Activated naive CD8-positive, alpha-beta T cell treated with anti-CD3 and anti-CD28 coated beads, Interleukin-2, amount 10 ng/mL, durations not matched to agents 7 days and 5 days (primary cell): ENCODE measurements at places on chromosomes 7 and 10. TPM values are rescaled to one million over a fixed set of nuclear protein-coding genes. Genes with fewer than 3 reads are reported as not detected.

DNA sequence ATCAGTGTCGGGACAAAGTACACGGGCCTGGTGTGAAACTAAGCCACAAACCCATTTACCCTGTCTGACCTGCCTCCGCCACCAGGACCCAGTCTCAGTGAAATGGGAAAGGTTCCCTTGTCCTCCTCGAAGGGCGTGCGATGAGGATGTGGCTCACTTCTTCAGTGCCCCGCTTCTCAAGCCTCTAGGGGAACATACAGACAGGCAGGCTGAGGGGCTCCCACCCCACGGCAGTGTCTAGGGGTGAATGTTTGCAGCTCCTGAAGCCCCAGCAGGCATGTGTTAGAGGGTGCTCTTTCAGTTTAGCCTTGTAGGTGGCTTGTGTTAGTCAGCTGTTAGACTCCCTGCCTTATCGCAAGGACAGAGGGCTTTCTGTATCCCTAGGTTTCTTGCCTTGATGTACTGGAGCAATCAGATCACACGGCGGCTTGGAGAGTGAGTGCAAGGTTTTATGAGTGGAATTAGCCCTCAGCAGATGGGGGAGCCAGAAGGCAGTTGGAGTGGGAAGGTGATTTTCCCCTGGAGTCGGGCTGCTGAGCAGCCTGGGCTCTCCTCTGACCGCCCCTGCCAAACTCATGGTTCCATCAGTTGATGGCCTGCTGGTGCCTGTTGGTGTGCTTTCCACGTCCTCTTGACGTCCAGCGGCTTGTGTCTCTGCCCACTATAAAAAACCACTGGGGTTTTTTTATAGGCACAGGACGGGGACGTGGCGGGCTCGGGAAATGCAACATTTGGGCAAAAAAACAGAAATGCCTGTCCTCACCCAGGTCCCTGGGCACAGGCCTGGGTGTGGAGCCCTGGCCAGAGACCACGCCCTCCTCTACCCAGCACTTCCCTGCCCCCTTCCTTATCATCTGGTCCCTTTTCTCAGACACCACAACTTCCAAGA is 759 bp downstream of the NUDT1 start:
- H3K4me3 ChIP-seq: peak overlapping the region; percentile 99
- H3K27ac ChIP-seq: peak overlapping the region; percentile 94
- H3K36me3 ChIP-seq: peaks cover 14% of the 10 kb centered on the region
- no peaks in the 10 kb centered on the region for H3K27me3 ChIP-seq

DNA sequence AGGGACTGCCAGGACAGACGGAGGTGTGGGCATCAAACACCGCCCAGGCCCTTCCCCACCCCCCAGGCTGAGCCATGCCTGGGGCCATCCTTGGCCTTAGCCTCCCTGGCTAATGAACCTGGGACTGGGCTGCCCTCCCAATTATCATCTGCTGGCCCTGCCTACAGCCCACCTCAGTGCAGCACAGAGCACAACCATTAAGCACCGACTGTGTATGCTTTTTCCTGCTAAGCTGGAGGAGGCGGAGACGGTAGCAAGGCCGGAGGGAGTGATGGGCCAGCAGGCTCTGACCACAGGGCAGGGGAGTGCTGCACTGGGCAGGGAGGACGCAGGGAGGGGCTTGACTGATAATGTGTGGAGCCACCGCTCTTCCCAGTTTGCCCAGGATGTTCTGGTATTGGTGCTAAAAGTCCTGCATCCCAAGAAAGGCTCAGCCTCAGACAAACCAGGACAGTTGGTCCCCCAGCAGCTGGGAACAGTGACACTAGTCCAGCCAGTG is 72.0 kb downstream of the C10orf143 start:
- peaks cover 13% of the 10 kb centered on the region for H3K27me3 ChIP-seq
- no peak for DNase-seq
- H3K4me3 ChIP-seq: no peak overlapping the region
- no peak overlapping the region for H3K27ac ChIP-seq

DNA sequence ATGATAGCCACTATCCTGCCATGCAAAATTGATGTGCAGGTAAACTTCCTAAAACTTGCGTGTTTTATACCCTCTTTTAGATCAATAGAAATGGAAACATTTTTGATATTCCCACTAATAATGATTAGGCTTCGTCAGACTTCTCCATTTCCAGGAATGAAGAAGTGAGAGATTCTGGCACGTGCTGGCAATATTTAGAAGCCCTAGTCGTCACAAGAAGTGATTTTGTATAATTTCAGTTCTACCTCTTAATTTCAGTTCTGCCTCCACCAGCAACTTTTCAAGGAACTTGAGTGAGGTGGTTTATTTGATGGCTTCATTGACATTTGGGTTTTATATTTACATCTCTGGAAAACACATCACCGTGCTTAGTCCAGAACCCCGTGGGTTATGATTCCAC is 61.9 kb downstream of the MRC1 start:
- H3K27ac ChIP-seq: no peak overlapping the region
- peaks cover 4% of the 10 kb centered on the region for H3K27me3 ChIP-seq
- no peak for DNase-seq
- no peaks in the 10 kb centered on the region for H3K36me3 ChIP-seq
- no peak overlapping the region for H3K4me3 ChIP-seq
- H3K4me1 ChIP-seq: no peaks in the 10 kb centered on the region

GRCh38 chr10:110737886-110738634 is 93.9 kb downstream of the RBM20 start:
- H3K4me1 ChIP-seq: peaks cover 25% of the 10 kb centered on the region
- H3K36me3 ChIP-seq: peaks cover 2% of the 10 kb centered on the region
- H3K27me3 ChIP-seq: peaks cover 21% of the 10 kb centered on the region
- no peak overlapping the region for H3K4me3 ChIP-seq

DNA sequence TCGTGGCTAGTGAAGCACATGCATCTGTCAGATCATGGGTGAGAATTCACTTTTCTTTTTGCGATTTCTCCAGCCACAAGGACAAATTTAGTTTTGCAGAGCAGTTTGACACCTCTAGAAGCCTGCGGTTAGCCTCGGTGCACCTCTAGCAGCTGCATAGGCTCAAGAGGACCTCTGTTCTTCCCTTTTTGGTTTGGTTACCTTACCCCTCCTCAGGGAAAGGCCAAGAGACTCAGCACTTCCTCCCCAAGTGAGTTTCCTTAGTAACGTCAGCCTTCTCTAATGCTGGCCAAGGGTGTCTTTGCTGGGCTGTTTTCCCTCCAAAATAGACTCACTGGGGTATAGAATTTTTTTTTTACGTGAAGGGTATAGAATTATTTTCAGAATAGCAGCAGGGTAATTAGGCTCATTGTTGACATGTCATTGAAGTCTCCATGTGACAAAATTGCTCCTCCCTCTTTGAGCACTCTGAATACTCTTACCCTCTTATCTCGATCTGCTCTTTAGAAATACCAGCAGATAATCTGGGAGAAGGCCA is 97.8 kb downstream of the AUTS2 start:
- H3K27ac ChIP-seq: peak overlapping the region; percentile 40
- peaks cover 4% of the 10 kb centered on the region for H3K27me3 ChIP-seq
- H3K4me3 ChIP-seq: peak overlapping the region; percentile 31
- no peaks in the 10 kb centered on the region for H3K36me3 ChIP-seq
- no peak for DNase-seq

- peaks cover 64% of the 10 kb centered on the region for H3K36me3 ChIP-seq
- H3K27ac ChIP-seq: no peak overlapping the region
- no peaks in the 10 kb centered on the region for H3K27me3 ChIP-seq
- H3K4me3 ChIP-seq: no peak overlapping the region
Measured at GRCh38 chr7:127713758-127714157, 61.8 kb downstream of the SND1 start.

GRCh38 chr10:104332243-104333031 is 5.8 kb downstream of the ITPRIP start:
- no peak for DNase-seq
- H3K36me3 ChIP-seq: peaks cover 9% of the 10 kb centered on the region
- peak overlapping the region; percentile 53 for H3K4me3 ChIP-seq
- H3K4me1 ChIP-seq: peaks cover 68% of the 10 kb centered on the region
- no peaks in the 10 kb centered on the region for H3K27me3 ChIP-seq

- H3K4me1 ChIP-seq: peaks cover 15% of the 10 kb centered on the region
- H3K27ac ChIP-seq: peak overlapping the region; percentile 95
- H3K27me3 ChIP-seq: no peaks in the 10 kb centered on the region
- DNase-seq: peak; percentile 87
- H3K4me3 ChIP-seq: peak overlapping the region; percentile 86
Measured at GRCh38 chr7:5396999-5397663, 26.5 kb downstream of the TNRC18 start.

GRCh38 chr10:90746829-90747228 is 111.0 kb downstream of the HTR7 start:
- no peaks in the 10 kb centered on the region for H3K36me3 ChIP-seq
- peaks cover 22% of the 10 kb centered on the region for H3K27me3 ChIP-seq
- no peak overlapping the region for H3K4me3 ChIP-seq
- no peak overlapping the region for H3K27ac ChIP-seq

GRCh38 chr10:7040681-7041080 is 370.2 kb downstream of the SFMBT2 start:
- peaks cover 28% of the 10 kb centered on the region for H3K4me1 ChIP-seq
- H3K4me3 ChIP-seq: no peak overlapping the region
- H3K36me3 ChIP-seq: peaks cover 4% of the 10 kb centered on the region
- DNase-seq: no peak
- H3K27me3 ChIP-seq: peaks cover 12% of the 10 kb centered on the region

DNA sequence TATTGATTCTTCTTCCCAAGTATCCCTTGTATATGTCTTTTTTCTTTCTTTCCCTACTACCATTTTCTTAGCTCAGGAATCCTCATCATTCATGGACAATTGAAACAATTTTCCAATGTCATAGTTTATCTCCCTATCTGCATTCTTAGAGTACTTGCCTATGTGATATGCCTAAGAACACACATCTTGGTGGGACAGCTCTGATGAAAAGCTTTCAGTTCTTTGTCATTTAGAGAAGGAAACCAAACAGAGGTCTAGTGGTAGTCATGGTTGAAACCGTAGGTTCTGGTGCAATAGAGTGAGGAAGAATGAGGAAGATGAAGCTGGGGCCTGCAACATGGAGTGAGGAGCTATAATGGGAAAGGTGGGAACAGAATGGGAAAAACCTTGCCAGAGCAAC is 28.2 kb downstream of the TDRD1 start:
- H3K4me1 ChIP-seq: no peaks in the 10 kb centered on the region
- H3K27ac ChIP-seq: no peak overlapping the region
- no peak overlapping the region for H3K4me3 ChIP-seq
- DNase-seq: no peak
- H3K27me3 ChIP-seq: peaks cover 37% of the 10 kb centered on the region
- no peaks in the 10 kb centered on the region for H3K36me3 ChIP-seq

- no peaks in the 10 kb centered on the region for H3K27me3 ChIP-seq
- H3K4me3 ChIP-seq: no peak overlapping the region
- peaks cover 15% of the 10 kb centered on the region for H3K36me3 ChIP-seq
Measured at GRCh38 chr7:77316219-77316978, 99.8 kb downstream of the GSAP start.

- no peaks in the 10 kb centered on the region for H3K36me3 ChIP-seq
- peaks cover 4% of the 10 kb centered on the region for H3K27me3 ChIP-seq
- no peak for DNase-seq
- H3K27ac ChIP-seq: no peak overlapping the region
- H3K4me3 ChIP-seq: no peak overlapping the region
Measured at GRCh38 chr7:24169077-24169624, 114.8 kb upstream of the NPY start.

DNA sequence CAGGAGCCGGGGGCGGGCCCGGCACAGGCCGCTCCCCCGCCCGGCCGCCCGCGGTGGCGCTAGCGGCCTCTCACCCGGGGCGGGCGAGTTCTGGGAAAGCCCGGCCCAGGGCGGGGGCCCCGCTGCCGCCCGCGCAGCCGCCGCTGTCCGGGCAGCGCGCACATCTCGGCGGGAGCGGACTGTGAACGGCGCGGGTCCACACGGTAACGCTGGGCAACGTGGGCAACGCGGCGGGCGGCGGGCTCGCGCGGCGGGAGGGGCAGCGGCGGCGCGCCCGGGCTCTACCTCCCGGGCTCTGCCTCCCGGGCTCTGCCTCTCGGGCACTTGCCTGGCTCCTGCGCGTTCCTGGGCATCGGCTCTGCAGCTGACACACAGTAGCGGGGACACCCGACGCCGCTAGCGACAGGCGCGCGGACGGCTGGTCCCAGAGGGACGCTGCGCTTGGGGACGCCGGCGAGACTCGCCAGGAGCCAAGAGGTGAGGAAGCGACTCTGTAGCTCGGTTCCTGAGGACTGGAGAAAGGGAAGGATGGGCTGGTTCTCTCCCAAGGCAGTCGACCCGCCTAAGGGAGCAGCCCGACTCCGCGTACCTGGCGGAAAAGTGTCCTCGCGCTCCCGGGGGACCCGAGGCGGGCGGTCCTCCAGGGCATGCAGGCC is at the start of gene PLCE1:
PLCE1 (plus strand) TSS at position 150 of the 656 bp plus-strand sequence. CDS start 37,116 bp downstream, outside the sequence.
- H3K27me3 ChIP-seq: peaks cover 45% of the 10 kb centered on the region
- H3K4me1 ChIP-seq: no peaks in the 10 kb centered on the region
- no peak within 1 kb of the TSS for H3K27ac ChIP-seq
- DNase-seq: peak; percentile 41
- no peaks in the 10 kb centered on the region for H3K36me3 ChIP-seq
- H3K4me3 ChIP-seq: peak within 1 kb of the TSS; percentile 59

- peaks cover 8% of the 10 kb centered on the region for H3K27me3 ChIP-seq
- H3K4me3 ChIP-seq: no peak overlapping the region
- DNase-seq: no peak
- no peak overlapping the region for H3K27ac ChIP-seq
- H3K4me1 ChIP-seq: peaks cover 4% of the 10 kb centered on the region
Measured at GRCh38 chr10:60908031-60908430, 36.0 kb downstream of the RHOBTB1 start.

DNA sequence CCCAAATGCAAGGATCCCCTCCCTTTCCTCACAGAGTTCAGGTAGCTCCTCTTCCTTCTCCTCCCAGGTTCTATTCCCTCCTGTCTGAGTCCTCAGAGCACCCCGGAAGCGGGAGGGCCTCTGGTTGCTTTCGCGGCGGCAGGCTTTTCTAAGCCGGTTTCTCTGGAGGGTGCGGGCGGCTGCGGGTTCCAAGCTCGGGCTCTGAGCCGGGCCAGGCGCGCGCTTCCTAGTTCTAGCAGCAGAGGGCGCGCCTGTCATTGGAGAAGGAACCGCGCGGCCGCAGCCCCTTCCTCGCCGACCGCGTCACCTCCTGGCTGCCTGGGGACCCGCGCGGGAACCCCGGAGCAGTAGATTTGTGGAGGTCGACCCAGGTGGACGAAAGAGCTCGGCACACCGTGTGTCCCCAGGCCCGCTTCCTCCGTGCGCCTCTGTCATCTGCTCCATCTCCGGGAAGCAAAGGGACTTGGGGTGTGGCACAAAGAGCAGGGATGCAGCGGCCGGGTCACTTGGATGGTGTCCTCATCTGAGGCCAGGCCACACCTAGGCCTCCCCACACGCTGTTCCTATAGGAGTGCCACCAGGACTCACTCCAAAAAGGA is 389.0 kb upstream of the PODXL start:
- H3K27ac ChIP-seq: no peak overlapping the region
- H3K4me3 ChIP-seq: no peak overlapping the region
- H3K4me1 ChIP-seq: peaks cover 3% of the 10 kb centered on the region
- DNase-seq: peak; percentile 72
- H3K36me3 ChIP-seq: no peaks in the 10 kb centered on the region

The NAT16 gene
- not detected for total RNA-seq

The CALY gene
- total RNA-seq: 3.6 TPM

The OGDHL gene
- not detected for total RNA-seq

The TBX20 gene
- not detected for total RNA-seq

The ASCC1 gene
- total RNA-seq: 34.4 TPM

The UNC5B gene
- not detected for total RNA-seq

The RAB19 gene
- 8.1 TPM for total RNA-seq

The ZPBP gene
- not detected for total RNA-seq
